ENCODE measurements at places on chromosomes 6 and 20.

GRCh38 chr6:45854149-45854742, 161.4 kb downstream of the CLIC5 start:
- DNase-seq = no peak

DNA sequence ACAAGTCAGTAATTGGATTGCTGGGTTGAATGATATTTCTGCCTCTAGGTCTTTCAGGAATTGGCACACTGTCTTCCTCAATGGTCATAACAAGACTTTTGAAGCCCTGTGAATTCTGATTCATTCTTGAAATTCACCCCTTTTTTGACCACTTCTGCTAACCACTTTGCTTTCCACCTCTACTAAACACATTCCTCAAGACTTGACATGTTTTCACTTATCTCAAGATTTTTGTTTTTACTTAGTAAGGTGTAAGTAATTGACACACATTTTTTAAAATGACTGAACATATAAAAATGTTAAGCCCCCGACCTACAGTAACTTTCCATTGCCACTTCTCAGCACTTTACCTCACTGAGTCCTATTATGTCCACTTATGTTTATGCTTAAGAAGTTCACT, 239.1 kb downstream of the GRM1 start:
- no peak for DNase-seq

DNA sequence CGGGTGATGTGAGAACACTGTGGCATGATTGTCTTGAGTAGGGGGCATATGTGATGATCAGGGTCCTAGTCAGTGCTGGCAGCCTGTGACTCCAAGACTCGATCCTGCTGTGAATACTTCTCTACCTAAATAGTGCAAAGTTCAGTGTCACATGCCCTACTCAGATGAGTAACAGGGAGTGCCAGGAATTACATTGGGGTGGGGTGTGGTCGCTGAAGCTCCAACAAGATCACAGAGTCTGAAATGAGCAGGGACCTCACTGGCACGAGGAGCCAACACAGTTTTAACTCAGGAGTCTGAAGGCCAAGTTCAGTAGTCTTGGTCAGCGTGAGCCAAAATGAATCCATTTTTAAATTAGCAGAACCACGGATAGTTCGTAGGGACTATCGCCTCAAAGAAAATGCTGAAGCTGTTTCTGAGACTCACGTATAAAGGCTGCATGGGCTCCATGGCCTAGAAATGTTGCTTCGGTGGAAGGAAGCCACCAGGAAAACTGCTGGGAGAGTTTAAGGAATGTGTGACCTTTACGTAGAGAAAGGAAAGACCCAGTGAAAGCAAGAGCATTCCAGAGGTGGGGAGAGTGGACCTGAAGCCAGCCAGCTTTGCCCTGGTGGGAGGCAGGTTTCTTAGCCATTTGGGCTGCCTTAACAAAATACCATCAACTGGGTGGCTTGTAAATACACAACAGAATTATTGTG, 72.2 kb downstream of the RPP40 start:
- peak; percentile 37 for DNase-seq

DNA sequence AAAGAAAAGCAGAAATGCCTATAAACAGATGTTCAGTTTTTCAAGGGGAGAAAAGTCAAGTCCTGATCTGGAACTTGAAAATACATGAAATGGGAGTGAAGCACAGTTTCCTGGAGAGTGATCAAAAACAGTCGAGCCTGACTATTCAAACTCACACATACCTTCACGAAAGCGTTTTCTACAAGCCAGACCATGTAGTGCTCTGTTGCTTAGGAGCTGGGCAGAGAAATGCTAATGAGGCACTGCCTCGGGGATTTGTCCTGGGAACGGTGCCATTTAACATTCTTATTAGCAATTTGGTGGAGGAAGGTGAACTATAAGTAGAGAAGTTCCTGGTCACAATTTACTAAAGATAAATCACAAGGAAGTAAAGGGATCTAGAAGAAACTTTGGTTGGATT, 5.9 kb downstream of the NHSL1 start:
- no peak for DNase-seq

GRCh38 chr6:74044417-74045096, 348.6 kb downstream of the CD109 start:
- no peak for DNase-seq

GRCh38 chr6:84601366-84601765, 163.0 kb downstream of the TBX18 start:
- DNase-seq = no peak

Measured in hematopoietic multipotent progenitor cell treated with erythropoietin and hydrocortisone succinate and interleukin-3 and kit ligand, for 6 days (in vitro differentiated cells).